ENCODE measurements at places on chromosomes 7 and 10.

DNA sequence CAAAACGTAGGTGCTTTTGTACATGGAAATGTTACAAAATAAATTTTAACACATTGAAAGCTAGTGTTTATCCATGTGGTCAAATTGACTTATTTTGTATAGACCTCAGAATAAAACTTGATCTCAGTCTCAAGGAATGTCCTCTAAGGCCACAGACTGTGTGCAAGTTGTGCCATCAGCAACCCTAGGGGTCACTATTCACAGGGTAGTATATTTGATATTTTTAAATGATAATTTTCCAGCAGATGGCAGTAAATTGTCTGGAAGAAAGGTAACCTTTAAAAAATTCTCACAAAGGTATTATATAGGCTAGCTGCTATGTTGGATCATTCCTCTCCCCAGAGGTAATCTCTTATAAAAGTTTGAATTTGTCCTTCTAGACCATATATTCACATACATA is 12.9 kb upstream of the SNX10 start:
- peak; percentile 7 for DNase-seq

DNA sequence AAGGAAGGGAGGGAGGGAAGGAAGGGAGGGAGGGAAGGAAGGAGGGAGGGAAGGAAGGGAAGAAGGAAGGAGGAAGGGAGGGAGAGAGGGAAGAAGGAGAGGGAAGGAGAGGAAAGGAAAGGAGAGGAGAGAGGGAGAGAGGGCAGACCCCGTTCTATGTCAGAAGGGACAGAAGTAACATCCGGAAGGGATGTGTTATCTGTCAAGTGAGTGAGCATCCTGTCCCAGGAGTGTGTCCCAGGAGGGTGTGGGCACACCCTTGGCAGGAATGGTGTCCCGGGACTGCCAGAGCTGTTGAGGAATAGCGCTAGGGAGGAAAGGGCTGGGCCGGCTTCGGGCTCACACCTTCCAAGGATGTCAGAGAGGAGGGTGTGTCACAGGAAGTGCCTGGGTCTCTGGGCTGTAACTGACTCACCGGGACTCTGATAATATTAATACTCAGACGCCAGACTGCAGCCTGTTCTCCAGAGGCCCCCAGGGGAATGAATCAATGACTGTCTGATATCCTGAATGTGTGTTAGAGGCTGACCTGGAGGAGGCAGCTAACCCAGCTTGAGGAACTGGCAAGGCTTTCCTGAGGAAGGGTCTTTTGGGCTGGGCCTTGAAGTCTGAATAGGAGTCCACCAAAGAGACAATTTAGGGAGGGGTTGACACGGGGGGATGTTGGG is 125.6 kb upstream of the TNRC18 start:
- peak; percentile 56 for DNase-seq

DNA sequence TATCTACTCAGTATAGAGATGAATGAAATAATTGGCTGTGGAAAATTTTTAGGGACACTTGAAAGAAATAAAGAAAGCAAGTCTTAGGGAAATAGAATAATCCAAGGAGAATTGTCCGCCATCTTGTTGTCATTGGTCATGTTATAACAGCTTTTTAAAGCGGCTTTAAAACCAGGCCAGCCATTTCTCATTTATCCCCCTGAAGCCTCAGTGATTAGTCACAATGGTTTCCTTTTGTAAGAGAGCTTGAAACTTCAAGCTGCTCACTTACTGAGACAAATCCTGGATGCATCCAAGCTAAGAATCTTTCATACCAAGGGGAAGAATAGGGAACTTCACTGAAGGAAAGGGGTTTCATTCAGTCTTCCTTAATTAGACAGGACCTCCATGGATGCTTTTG is 67.9 kb downstream of the SGCE start:
- no peak for DNase-seq

- no peak for DNase-seq
Measured at GRCh38 chr10:38038107-38038931, 27.8 kb downstream of the ZNF33A start.

DNA sequence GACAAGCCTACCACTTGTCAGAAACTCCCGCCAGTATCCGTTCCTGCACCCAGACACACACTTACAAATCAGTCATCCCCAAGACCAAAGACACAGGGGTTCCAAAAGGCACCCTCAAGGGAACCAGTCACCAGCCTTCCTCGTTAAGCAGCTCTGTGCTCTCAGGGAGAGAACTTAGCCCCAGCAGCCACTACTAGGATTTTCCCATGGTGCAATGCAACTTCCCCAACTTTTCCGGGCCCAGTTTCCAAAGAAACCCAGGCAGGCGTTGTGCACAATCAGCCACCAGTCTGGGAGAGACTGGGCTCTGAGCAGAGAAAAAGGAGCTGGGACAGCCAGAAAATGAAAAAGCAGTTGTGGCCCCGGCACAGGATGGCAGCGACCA is 1.2 kb downstream of the DLG5 start:
- DNase-seq = peak; percentile 48

- no peak for DNase-seq
Measured at GRCh38 chr10:127310430-127310829, 114.0 kb upstream of the INSYN2A start.

GRCh38 chr10:73750819-73751218 is 6.6 kb downstream of the SEC24C start:
- DNase-seq = no peak

DNA sequence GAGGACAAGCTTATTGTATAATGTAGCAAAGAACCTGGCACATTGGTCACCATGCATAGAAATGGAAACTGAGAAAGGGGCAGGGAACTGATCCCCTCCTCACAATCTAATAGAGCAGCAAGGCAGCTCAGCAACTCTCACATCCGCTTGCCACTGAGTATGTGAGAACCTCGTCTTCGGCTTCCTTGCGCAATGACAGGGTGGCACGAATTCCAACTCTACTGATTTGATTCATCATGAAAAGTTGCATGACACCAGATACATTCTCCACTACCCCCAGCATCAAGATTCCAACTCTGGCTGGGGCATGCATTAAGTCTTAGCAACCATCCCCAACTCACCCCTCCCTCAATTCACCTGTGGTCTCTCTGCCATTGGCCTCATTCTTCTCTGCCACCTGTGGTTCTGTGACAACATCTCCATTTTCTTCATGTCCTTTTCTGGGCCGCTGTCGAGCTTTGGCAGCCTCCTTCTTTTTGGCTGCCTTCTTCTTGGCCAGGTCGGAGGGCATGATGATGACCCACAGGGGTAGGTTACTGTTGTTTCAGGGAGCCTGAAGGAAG is 976 bp downstream of the ABCF2 start:
- DNase-seq = no peak

- DNase-seq = peak; percentile 78
Measured at GRCh38 chr10:50497758-50498157, 126.0 kb downstream of the SGMS1 start.

DNA sequence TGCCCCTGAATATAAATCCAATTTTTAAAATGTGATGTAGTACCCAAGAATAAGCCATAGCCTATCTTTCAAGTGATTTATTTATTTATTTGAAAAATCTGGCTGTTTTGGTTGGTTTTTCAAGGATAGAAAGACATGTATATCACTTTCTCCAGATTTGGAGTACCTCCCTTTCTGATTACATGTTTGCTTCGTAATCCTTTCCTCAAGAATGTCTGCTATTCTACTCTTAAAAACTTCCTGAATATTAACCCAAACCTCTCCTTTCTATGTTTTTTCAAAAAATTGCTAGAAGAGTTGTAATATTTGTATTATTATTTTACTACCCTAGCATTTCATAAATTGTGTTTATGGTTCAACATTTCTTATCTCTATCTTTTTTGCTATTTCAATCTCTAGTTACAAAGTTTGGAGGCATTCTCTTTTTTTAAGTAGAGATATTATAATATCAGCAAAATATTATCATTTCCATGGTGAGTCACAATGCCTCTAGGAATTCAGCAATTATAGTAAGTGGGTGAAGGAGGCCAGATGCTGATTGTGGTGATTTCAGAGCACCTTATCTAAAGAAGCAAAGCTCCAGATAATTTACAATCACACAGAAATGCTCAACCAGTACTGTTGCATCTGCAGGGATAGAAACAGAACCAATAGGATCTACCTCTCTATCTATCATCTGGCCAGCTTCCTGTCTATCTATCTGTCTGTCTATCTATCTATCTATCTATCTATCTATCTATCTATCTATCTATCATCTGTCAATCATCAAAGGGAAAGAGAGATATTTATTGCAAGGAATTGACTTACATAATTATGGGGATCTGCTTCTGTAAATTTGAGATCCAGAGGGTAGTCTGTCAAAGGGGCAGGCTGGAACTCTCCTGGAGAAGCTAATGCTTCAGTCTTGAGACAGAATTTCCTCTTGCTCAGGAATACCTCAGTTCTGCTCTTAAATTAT is 412.5 kb upstream of the SEMA3C start:
- peak; percentile 32 for DNase-seq

- no peak for DNase-seq
Measured at GRCh38 chr7:131147604-131148003, 180.1 kb upstream of the MKLN1 start.

DNA sequence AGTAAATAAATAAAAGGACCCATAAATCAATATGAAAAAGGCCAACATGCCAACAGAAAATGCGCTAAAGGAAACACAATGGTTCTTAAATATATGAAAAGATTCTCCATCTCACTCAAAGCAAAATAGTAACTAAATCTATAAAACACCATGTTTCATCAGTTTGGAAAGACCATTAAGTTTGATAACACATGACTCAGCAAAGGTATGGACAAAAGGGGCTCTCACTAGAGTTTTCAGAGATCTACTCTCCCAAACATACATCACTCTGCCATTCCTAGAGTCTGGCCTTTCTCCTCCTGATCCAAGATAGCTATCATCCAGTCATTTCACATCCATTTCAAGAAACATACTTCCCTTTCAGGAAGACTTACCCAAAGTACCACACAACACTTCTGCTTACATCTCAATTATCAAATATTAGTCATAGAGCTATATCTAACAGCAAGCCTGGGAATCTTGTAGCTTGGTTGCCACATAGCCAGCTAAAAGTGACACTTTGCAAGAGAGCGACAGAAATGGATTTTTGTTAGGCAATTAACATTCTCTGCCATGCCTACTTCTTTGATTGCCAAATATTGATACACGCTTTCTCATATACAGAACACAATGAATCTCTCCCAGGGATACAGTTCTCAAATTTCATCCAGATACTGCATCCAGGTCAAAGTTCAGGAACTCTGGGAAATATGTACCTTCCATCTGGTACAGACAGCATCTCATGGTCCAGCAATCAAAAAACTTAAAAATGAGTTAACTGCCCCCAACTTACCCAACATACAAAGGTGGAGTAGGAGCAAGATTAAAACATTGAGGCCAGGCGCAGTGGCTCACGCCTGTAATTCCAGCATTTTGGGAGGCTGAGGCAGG is 28.8 kb downstream of the TOMM7 start:
- no peak for DNase-seq

DNA sequence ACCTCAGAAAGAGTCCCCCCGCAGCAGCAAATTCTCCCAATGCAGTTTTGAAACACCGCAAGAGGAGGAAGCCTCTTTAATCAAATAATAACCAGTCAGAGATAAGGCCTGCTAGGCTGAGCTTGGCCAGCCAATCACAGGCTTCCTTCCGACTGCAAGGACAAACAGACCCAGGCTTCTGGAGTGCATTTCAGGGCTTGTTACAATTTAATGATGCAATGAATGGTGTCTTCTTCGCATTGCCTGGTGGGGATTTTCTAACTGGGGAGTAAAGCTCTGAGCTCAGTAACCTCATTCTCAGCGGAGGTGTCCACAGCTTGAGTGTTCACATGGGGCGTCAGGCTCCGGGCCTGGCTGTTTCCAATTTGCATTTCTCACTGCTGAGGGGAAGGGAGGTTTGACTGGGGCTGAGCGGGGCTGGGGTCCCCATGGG is 31.8 kb upstream of the GPAM start:
- DNase-seq = no peak

- DNase-seq = no peak
Measured at GRCh38 chr10:95796504-95796903, 40.5 kb downstream of the ENTPD1 start.

GRCh38 chr10:8279598-8279997 is 225.1 kb downstream of the GATA3 start:
- peak; percentile 61 for DNase-seq

- no peak for DNase-seq
Measured at GRCh38 chr10:97537186-97537869, 35.3 kb upstream of the ANKRD2 start.

DNA sequence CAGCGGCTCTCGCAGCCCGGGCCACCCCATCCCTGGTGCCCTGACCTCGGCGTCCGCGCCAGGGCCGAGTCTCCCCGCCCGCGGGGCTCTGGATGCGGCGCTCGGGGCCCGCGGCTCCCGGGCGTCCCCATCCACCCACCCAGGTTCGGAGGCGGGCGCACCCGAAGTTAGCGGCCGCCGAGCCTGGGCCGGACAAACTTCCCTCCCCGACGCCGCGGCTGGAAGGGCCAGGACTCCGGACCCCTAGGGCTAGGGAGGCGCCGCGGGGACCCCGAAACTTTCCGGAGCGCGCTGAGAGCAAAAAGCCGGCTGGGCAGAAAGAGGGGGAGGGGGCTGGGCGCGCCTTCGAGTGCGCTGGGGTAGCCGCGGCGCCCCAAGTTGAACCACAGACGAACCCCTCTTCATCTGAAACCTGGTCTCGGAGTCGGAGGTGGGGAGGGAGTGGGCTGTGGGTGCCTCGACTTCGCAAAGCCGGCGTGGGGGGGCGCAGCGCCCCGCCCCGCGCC is 3.7 kb upstream of the ELFN1 start:
- DNase-seq = no peak

DNA sequence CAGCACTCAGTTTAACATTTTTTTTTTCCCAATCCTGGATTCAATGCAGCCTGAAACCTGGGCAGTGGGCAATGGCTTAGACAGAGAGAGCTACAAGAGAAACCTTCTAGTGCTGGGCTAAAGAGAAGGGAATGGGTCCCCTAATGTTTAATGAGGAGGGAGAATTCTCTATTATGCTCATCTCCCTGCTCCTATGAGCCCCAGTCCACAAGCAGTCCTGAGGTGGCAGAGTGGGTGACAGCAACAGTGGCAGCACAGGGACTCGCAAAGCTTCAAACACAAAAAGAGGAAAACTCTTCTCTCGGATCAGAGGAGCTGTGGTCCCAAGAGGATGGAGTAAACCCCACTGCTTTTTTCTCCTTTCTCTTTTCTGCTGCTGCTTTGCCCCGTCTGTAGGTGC is 36.5 kb downstream of the COBL start:
- no peak for DNase-seq

- DNase-seq = no peak
Measured at GRCh38 chr10:117163061-117163953, 25.2 kb upstream of the VAX1 start.

- no peak for DNase-seq
Measured at GRCh38 chr10:102420181-102420713, 389 bp upstream of the FBXL15 start.

DNA sequence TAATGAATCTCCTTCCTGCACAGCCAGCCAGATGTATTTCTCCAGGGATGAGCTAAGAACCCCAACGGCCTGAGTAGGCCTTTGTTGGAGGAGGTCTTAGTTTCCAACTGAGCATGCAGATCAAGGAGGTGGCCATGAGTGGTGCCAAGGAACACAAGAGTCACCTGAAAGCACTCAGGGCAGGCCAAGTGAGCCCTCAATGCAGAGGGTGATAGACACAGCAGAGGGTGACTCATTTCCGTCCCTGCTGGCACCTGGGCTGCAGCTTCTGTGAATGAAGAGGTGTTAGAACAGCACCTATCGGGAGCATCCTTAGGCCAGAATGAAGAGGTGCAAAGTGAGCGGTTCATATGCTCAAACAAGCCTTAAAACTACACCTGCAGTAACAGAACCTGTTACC is 211.8 kb downstream of the FRMD4A start:
- DNase-seq = no peak

- DNase-seq = no peak
Measured at GRCh38 chr10:132438091-132439024, 41.4 kb downstream of the PWWP2B start.

GRCh38 chr7:38481401-38481800 is 149.8 kb downstream of the AMPH start:
- DNase-seq = no peak

Measured in cardiac fibroblast (primary cell).